ENCODE measurements at places on chromosomes 3 and 15.

DNA sequence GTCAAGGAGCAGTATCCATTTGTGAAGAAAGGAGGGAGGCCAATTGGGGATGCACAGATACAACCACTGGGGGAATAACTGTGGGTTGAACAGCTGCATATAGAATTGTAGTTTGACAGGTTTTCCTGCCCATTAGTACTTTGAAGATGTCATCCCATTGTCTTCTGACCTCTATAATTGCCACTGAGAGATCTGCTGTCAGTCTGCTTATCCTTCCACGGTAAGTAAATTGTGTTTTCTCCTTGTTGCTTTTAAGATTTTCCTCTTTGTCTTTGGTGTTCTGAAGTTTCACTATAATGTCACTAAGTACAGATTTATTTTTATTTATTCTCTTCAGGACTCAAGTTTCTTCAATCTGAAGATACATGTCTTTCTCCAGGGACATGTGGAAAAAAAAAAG is 56.6 kb downstream of the MOBP start:
- DNase-seq = no peak

GRCh38 chr15:63752075-63752684 is 81.6 kb downstream of the HERC1 start:
- DNase-seq = no peak

- DNase-seq = no peak
These were observed 16.0 kb upstream of the RBPMS2 start for GRCh38 chr15:64791401-64791800.

- peak; percentile 77 for DNase-seq
These were observed 71.5 kb downstream of the SSR3 start for GRCh38 chr3:156483426-156483825.

DNA sequence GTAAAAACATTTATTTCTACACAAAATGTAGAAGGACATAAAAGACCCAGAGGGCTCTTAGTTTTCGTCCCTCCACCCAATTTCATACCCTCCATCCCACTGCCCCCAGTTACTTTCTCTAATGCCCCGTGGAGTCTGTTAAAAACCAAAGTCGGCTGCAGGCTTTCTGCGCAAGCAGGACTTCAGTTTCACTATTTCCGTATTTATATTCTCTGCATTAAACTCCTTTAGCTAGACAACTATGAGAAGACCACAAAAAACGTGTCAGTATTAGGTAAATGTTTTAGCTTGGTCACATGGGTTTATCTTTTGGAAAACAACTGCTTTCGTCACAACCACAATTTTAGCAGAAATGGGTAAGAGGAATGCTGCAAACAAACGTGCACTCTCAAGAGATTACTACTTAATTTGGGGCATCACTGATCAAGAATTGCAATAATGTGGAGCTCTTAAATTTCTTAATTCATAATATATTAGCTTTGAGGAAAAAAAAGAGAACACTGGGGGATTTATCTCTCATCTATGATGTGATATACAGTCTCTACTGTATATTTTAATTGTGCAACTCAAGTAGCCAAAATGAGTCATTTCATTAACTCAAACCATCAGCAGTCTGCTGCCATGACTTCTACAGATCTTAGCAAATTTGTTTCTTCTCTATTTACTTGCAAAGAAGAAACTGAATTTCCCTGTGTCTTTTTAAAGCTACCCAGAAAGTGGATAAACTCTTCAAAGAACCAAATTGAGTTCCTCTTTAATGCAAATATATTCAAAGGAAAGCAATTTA is 740 bp upstream of the NSMCE3 start:
- no peak for DNase-seq

DNA sequence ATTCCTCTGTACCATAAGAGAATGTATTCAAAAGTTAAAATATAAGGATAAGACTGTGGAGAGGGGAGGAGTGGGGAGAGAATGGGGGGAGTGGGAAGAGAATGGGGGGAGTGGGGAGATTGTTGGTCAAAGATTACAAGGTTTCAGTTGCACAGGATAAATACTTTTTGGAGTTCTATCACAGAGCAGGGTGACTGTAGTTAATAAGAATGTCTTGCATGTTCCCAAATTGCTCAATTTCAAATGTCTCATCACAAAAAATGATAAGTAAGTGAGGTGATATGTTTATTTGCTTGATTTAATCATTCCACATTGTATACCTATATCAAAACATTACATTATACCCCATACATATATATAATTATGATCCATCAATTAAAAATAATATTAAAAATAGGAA is 23.0 kb upstream of the MEF2A start:
- no peak for DNase-seq

DNA sequence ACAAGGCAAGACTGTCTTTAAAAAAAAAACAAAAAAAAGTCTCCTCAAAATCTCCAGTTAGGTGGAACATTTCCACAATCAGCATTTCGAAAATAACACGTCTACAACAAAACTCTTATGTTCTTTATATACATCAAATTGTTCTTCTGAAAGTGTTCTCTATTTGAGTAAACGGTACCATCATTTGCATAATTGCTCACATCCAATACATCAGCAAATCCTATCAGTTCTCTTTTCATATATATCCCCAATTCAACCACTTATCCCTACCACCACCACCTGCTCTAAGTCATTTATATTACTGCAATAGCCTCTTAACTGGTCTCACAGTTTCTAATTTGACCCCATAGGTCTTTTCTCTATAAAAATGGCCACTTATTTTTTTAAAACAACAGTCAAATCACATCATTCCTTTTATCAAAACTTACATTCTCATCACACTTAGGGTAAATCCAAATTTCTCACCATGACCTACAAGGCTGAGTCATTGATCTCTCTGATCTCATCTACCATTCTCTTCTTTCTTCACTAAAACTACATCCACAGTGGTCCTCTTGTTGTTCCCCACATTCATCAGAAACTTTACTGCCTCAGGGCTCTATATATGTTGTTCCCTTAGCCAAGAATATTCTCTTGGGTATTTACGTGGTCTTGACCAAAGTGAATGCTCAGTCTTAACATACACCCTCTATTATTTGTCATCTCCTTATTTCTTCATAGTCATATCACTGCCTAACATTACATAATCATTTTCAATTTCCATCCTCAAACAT is 237.0 kb downstream of the SCAPER start:
- DNase-seq = no peak

DNA sequence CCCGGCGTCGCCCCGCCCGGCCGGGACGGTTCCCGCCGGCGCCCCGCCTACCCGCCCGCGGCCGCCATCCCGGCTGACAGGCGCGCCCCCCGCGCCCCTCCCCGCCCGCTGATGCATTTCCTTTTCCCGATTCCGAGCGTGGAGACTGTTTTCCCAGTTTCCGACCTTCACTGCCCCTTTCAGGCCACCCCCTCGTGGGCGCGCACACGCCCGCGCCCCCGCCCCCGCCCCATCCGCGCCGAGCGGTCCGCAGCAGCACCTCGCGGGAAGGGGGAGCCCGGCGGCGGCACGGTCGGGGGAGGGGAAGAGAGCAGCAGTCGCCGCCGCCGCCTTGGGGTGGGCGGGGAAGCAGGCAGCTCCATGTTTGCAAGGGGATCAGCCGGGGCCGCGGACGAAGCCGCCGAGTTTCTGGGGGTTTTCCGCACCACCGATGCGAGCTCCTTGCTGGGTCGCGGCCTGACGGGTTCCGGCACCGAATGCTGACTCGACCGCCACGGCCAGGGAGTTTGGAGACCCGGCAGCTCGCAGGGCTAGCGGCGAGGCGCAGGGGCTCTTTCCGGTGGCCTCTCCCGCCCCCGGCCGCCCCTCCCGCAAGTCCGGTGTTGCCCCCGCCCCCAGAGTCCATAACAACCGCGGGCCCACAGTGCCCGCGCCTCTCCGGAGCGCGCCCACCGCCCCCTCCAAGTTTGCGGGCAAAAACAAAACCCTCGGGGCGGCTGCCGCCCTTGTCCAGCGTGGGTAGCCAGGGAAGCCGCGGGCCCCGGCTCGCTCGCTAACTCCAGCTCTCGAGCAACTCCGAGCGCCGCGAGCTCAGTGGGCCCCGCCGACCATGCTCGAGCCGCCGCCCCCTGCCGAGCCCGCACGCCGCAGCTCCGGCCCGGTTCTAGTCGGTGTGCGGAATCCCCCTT is 3.2 kb upstream of the SIN3A start:
- DNase-seq = no peak

GRCh38 chr3:95474338-95474737 is 1340.1 kb upstream of the EPHA6 start:
- DNase-seq = no peak

- DNase-seq = no peak
These were observed at the start of gene CCR5 for GRCh38 chr3:46370839-46371518. TSS of gene CCR5 (plus strand) at chr3:46370946. CDS start at chr3:46372903, 1,957 bp downstream.

DNA sequence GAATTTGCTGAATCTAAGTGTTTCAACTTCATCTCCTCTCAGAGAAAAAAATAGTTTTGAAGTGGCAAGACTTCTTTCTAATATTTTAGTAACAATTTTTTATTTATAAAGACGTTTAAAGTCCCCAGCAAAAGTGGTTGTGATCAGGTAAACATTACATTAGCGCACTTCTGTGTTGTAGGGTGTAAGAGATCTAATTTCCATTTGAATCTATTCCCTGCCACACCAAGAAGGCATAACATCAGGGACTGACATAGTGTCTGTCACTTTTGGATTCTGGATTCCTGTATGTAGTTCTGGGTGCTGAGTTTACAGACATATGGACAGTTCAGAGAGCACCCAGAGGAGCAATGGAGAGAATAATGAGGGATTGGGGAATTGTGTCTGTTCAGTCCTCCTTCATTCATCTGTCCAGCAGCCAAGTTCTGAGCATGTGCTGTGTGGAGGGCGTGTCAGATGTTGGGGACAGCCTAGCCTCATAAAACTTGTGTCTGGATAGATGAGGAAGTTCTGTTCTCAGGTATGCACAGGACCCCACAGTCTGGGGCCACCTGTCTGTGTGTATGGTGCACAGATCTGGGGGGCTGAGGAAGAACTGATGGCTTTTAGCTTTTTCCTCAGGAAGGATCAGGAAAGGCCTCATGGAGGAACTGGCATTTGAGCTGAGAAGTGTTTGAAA is 65.6 kb downstream of the MAP2K5 start:
- no peak for DNase-seq

GRCh38 chr15:69074001-69074842 is 59.7 kb downstream of the NOX5 start:
- DNase-seq = no peak

GRCh38 chr3:9582332-9582731 is 28.7 kb upstream of the LHFPL4 start:
- DNase-seq = no peak

DNA sequence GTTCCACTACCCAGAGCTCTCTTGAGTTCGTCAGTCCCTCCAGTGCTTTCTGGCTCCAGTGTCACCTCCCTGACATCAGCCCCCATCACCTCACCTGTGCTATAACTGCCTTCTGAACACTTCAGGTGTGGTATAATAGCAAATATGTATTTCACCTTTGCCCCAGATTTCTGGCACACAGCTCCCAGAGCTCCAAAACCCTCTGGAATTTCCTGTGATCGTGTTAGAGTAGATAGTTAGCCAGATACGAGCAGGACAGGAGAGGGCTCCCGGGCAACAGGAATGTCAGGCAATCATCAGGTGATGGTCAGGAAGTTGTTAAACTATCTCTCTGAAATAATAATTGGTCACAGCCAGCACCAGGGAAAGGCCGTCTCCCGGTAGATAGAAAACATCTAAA is 22.6 kb upstream of the LIMD1 start:
- no peak for DNase-seq

DNA sequence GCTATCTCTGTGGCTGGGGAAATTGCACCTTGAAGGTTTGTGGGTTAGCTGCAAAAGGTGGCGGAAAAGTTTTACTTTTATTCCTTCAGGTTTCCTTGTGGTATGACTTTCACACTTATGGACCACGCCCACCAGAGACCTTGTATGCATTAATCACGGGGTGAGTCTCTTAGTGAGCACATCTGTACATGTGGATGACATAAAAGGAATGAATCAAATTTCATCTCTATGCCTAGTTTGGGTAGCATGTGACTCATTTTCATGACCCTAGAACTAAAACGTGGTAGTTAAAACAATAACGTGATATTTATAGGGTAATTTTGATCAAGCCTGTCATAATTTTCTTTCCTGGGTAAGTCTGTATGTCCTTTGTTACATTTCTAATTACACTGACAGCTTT is 141.7 kb downstream of the PDCD6IP start:
- no peak for DNase-seq

GRCh38 chr15:42725331-42725903 is 11.5 kb downstream of the CDAN1 start:
- DNase-seq = no peak

GRCh38 chr3:128781164-128781563 is 55.2 kb downstream of the RAB7A start:
- no peak for DNase-seq

DNA sequence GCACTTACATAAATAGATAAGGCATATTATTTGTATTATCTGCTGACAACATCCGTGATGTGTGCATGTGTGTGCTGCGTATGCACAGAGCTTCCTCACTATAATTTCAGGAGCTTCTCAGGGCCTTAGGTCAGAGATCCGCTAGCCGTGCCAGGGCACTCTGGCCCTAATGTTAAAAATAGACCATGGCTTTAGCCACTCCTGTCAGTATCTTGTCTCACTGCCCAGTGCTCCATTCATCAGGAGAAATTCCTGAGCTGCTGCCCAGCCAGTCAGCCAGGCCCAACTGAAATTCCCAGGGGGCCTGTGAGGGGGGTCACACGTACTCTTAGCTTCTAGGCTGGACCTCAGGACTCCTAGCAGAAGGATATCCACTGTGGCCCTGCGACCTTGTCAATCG is 70.0 kb upstream of the ABHD2 start:
- DNase-seq = no peak

DNA sequence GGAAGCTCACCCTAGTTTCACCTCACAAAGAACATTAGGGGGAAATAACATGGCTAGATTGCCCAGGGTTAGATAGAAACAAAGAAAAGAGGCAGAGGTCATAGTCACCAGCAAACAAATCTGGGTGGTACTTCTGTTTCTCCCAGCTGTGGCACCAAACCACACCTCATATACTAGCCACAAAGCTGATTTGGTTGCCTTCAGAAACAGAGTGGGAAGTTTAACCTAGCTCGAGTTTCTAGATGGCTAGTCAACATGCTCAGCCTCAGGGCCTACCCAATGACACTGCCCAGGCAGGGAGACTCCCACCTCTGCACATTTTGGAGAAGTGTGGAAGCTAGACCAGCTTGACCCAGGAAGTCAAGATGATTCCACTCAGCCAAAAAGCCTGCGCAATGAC is 174.2 kb downstream of the GABRB3 start:
- no peak for DNase-seq

Data from BJ (cell line).